ENCODE measurements at places on chromosomes 11 and 22.

DNA sequence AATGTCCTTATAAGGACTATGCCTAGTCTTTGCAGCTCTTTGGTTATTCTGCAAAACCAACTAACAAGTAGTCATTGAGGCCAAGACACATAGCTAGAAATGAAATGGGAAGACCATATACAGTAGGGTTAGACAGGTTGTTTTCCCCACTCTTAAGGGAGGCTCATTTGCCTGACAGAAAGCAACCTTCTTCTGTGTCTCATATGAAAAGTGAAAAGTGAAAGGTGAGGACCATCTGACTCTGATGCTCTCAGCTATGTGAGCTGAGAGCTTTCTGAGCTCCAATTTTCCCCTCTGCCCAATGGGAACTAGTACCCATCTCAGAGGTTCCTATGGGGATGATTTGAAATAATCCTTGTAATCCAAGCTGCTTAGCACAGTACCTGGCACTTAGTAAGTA is 142.0 kb upstream of the BDNF start:
- DNase-seq: no peak

DNA sequence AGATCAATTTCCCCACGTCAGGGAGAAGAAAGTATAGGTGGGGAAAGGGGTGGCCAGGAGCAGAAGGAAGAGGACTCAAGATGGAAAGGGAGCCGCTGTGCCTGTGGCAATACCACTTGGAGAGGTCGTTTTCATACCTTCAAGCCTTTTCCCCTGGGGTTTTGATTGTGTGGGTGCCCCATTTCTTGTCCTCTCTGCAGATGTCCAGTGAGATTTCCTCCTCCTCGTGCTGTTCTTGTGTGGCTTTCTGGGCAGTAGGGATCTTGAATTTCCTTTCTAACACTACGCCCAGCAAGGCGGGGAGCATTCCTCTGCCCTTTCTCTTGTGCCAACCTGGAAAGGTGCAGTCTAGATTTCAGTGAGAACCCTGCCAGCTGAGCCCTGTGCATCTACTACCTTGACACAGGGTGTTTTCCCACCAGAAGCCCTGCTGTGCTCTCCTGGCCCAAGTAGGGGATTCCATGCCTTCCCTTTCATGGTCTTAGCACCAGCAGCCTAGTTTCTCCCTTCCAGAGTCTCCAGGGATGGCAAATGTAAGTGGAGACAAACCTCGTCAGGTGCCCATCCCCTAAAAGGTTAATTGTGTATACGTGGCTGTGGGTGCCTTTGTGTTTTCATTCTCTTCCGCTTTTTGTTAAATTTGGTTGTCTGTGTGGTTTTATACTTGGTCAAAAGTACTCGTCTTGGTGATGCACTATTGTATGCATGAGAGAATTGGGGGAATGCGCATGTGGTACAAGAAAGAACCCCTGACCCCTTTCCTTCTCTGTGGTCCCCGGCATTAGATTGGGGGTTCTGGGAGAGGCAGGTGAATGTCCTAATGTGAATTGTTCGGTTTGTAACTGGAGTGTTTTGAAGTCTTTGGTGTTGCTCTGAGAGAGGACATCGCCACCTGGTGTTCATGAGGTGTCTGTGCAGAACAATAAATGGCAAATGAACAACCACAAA is 71.4 kb upstream of the MPEG1 start:
- DNase-seq: peak; percentile 15

DNA sequence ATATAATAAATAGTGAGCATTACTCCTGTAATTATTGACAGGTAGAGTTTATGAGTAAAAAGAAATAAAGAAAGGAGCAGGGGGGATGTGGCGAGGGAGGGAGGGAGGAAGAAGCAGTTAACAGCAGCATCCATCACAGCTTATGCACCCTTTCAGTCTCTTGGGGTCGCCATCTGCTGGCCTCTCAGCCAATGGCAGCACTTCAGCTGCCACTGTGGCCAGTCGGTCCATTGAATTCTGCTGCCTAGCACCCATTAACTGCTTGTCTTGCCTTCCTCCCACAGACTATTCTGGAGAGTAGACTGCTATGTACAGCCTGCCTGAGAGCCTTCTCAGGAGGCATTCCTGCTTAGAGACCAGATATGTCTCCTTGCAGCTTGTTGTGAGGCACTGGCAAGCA is 388.3 kb downstream of the TENM4 start:
- DNase-seq: no peak

DNA sequence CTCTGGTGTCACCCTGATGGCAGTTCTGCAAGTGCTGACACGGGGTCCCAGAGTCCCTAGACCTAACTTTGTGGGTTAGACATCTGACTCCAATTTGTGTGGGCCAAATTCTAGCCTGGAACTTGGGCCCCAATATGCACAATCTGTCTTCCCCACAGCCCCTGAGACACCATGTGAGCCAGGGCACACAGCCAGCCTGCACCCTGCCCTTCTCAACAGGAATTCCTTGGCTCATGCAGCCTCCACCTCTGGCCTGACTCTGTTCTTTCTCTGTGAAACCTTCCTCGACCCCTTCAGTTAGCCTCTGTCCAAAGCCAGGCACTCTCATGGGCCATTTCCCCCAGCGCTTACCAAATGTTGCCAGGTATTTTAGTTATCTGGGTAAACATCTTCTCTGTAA is 59.1 kb upstream of the POU2AF1 start:
- DNase-seq: no peak

DNA sequence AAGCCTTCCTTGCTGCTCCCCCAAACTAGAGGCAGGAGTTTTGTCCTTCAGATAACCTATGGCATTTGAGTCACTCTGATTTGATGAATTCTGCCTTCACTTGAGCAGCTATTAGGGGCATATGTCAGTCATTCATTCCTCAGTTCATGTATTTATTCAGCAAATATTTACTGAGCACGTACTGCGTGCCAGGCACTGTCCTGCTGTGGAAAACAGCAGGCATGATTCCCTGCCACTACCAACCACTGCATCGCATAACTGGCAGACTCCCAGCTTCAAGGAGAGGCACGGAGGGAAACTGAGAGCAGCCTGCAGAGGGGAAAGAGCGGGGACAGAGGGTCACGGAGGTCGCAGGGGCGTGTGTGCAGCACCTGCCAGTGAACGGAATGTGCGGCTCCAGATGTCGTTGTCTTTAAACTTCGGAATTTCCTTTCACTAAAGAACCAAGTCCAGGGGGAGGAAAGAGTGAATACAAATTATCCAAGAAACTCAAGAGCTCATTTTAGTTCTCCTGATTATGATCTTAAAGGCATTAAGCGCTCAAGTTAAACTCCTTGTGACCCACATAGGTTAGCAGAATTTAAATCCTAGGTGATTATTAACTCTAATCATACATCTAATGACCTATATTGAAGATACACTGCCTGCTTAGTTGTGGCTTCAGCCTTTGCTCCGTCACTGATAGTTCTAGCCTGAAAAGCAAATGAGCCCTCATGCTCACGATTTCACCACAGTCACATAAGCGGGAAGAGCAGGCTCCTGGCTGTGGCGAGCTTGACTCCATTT is 12.6 kb downstream of the PPARA start:
- DNase-seq: no peak

DNA sequence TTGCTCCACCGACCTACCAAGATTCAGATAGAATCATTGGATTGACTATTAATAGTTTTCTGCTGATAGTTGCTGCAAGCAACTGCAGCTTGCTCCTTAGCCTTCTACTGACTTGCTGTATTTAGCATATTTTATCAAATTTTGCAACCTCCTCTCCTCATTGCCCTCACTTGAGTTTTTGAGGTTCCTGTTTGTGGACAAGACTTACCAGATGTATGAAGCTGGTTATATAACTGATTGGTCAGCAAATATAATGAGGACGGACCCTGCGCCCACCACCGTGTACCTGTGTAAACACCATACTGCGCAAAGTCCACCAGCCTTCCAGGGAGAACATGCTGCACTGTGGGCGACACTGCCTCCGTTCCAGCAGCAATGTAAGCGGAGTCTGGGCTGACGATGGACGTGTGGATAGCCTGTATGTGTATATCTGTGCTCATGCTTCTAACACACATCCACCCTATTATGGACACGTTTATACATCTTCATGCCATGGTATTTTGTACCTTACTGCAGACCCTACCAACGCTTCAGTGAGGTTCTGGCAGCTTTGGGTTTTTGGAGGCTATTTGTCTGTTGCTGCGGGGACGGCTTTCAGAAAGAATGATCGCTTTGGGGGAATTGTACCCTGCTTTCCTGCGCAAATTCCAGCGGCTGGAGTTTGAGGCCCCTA is 1.5 kb upstream of the USP18 start:
- DNase-seq: no peak

- no peak for DNase-seq
Observed at GRCh38 chr22:35316751-35317150, 17.1 kb downstream of the TOM1 start.

DNA sequence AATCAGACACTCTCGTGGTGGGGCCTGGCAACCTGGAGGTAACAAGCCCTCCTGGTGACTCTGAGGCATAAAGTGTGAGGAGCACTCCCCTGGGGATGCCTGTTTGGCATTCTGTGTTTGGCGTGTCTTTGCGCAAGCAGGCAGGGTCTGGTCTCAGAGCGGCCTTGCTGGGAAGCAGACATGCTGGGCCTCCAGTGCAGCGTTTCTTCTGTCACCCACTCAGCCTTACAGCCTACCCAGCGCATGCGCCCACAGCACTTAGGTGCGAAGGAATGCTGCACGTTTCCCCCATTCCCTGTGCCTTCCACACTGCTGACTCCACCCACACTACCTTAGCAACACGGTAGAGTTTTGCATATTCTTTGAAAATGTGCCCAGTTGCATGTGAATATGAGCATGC is 7.4 kb upstream of the CXCR5 start:
- no peak for DNase-seq

- no peak for DNase-seq
Observed at GRCh38 chr11:126963115-126963514, 37.5 kb downstream of the KIRREL3 start.

- no peak for DNase-seq
Observed at GRCh38 chr22:40517631-40518030, 118.9 kb downstream of the MRTFA start.

- DNase-seq: no peak
Observed at GRCh38 chr11:64224891-64225607, 937 bp downstream of the TRPT1 start.

GRCh38 chr11:69075421-69076128 is 26.8 kb downstream of the TPCN2 start:
- no peak for DNase-seq

GRCh38 chr11:102664001-102664752 is 39.0 kb upstream of the MMP20 start:
- no peak for DNase-seq

- no peak for DNase-seq
Observed at GRCh38 chr11:130451231-130452019, 3.0 kb downstream of the ADAMTS15 start.

DNA sequence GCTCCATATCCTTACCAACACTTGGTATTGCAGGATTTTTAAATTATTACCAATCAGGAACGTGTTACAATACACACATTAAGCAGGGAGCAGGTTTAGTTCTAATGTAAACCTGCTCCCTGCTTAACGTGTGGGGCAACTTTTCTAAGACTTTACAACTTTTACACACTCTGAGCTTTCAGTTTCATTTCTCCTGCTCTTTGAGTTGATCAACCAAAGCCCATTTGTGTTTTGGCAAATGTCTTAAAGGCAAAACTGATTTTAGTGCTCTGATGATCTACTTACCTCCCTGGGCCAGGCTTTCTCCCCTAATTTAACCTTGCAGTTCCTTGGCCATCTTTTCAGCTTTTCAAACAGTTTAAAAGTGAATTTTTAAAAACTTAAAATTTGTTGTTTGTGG is 70.9 kb downstream of the ZBTB44 start:
- no peak for DNase-seq

DNA sequence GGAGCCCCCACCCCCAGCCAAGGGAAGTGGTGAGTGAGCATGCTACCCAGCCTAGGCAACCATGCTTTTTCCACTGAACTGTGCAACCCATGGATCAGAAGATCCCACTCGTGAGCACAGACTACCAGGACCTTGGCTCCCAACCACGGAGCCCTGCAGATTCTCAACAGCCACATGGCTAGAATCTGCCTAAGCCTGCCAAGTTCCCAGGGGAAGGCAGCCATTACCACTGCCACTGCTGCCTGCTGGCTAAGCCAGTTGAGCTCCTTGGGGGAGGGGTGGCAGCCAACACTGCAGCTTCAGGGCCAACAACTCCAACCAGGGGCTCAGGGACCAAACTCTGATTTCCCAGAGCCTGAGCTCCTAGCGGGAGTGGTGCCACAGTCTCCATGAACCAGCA is 195.8 kb downstream of the DLG2 start:
- DNase-seq: no peak

GRCh38 chr11:68053117-68053516 is 14.3 kb downstream of the TCIRG1 start:
- DNase-seq: no peak

- DNase-seq: no peak
Observed at GRCh38 chr11:122023614-122024250, 92.3 kb downstream of the BLID start.

DNA sequence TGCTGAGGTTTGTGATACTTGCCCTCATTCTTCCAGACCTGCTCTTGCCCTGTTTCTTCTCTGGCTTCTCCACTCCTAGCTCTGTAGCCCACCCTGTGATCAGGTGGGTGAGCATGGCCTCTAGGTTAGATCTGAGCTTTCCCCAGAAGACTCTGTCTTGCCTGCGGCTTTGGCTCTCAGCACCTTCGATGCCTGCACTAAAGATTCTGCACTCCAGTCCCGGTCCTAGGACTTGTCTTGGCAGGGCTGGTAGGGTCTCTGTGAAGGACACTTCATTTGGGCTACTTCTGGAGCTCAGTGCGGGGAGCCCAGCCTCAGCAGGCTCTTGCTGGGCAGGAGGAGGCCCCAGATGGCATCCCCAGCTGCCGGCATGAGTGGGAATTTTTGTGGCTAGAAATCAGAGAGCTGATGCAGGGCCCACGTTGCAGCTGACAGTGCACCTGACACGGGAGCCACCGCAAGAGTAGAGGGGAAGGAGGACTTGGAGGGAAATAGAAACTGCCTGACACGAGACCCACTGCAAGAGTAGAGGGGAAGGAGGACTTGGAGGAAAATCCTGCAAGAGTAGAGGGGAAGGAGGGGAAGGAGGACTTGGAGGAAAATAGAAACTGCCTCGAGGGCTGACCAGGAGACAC is 226.9 kb upstream of the B3GAT1 start:
- no peak for DNase-seq

- DNase-seq: no peak
Observed at GRCh38 chr11:63711838-63712237, 30.5 kb downstream of the RTN3 start.

GRCh38 chr11:699116-699508 is 3.5 kb downstream of the TMEM80 start:
- no peak for DNase-seq

DNA sequence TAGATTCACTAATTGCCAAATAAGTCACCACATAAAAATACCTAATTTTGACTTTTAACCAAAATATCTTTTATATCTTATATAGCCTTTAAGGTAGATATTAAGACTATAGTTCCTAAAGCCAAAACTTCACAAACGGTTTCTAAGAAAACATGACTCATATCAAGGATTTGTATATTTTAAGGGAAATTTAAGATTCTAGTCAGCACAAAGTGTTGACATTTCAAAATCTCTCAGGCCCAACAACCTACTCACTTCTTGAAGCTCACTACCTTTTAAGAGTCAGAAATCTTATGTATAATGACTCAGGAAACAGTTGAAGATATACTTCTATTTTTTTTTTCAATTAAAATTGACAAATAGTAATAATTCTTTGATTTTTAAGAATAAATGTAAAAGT is 221.9 kb downstream of the SBF2 start:
- no peak for DNase-seq

All from stimulated activated CD8-positive, alpha-beta memory T cell treated with anti-CD3 and anti-CD28 coated beads, Interleukin-4, amount 100 ng/mL, for 1 hour (primary cell).